NCI-H1436 (cell line): ENCODE measurements at places on chromosomes 11 and 22.

GRCh38 chr11:34585304-34585734 lies 35.6 kb upstream of the EHF start:
- no peak for DNase-seq

- no peak for DNase-seq
Measured at GRCh38 chr11:10376061-10376460, 71.2 kb downstream of the ADM start.

DNA sequence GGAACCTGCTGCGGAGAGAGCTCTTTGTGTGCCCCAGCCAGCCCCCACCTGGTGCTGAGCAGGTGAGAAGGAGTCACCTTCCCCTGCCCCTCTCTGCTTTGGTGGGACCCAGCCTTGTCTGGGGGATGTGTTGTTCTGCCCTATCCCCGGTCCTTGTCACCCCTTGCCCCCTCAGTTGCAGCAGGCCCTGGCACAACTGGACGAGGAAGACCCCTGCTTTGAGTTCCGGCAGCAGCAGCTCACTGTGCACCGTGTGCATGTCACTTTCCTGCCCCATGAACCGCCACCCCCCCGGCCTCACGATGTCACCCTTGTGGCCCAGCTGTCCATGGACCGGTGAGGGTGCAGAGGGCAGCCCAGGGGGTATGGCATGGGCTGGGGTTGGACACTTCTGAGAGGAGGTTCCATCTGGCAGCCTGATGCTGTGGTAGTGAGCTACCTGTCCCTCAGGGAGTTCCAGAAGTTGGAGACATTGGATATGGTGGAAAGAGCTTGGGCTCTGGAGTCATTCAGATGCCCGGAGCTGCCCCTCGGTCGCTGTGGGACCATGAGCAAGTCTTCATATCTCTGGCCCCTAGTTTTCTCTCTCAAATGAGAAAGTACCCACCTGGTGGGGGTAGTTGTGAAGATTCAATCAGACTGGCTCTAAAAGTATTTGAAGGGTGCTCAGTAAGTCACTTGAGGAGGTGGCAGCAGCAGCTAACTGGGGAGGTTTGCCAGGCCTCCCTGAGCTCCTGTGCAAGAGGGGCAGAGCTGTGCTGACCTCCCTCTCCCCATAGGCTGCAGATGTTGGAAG lies 4.3 kb downstream of the LARGE2 start:
- DNase-seq = no peak

DNA sequence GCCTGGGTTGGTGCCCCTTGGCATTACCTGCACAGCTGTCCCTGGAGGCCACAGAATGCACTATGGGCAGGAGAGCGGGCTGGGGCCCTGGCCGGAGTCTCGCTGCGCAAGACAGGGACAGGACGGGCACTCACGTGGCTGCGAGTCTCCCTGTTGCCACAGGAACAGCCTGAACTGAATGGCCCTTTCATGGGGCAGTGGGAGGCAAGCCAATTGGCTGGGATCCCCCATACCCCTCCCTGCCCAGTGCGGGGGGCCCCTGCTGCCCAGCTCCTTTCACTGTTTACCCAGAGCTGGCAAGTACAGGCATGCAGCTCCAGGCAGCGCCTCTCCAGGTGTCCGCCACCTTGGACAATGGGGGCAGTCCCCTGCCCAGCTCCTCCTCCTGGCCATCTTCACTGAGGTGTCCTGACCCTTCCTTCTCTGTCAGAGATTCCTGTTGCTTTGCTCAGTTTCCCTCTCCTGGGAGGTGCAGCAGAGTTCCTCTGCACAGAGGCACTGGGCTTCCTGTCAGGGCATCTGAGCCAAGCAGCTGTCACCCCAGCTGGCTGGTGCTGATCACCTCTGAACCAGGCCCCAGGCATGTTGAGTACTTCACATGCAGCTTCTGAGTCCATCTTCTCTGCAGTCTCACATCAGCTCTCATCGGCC lies 5.2 kb downstream of the USP2 start:
- DNase-seq = no peak

- DNase-seq = no peak
Measured at GRCh38 chr11:116847612-116848011, 10.2 kb upstream of the APOA1 start.

DNA sequence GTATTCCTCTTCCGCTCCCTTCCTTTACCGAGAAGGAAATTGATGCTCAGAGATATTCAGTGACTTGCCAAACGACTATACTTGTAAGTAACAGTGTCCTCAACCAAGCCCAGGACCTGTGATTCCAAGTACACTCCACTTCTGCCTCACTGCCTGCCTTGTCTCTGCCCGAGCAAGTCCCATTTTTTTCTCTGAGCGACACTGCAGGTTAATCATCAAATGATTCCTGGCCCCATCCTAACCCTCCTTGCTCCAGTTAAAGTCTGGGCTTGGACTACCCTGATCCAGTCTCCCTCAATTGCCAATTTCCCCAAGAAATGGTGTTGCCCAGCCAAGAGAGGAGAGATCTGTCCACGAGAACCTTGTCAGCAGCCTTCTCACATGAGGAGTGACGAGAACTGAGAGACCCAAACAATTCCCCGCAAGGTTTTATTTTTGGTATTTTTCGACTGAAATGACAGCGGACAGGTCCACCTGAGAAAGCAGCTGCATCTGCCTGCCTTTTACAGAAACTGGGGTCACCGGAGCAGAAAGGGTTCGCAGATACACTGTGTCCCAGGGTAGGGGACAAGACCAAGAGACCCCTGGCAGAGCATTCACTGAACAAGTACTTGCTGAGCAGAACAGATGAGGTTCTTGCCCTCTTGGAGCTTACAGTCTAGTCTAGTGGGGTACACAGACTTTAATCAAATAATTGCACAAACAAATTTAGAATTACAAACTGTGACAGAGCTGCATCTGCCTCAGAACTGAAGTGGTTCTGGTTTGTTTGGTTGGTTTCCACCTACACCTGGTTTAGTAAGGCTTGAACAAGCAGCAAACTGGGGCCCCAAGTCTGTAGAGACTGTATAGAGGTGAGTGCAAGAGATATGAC lies 11.4 kb downstream of the POU2AF1 start:
- DNase-seq = no peak

DNA sequence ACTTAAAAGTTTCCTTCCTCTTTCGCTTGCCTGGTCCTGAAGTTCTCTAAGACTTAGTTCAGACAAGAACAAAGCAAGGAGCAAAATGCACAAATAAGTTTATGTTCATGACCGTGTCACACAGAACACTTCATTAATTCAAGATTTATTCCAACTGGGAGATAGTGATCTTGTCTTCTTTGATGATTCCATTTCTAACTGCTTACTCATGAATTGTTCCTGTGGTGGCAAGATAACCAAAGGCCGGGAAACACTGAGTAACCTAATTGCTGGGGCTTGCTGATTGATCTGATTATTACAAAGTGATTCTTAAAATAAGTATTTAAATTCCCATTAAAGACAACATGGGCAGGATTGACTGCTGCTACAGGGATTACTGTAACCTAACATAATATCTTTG lies 1462.9 kb upstream of the RAG2 start:
- DNase-seq = no peak

DNA sequence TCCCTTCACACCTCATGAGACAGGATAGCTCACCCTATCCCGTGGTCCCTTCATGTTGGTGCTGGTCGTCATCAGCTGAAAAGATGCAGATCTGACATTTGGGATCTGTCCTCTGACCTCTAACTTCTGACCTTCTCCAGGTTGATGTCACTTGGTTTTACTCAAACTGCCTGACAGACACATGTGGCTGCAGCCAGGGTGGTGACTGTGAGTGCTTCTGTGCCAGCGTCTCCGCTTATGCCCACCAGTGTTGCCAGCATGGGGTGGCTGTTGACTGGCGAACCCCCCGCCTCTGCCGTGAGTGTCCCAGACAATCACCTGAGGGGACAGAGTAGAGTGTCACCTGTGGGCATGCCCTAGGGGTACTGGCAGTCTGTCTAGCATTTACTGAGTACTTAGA lies 49.7 kb downstream of the OTOG start:
- no peak for DNase-seq

DNA sequence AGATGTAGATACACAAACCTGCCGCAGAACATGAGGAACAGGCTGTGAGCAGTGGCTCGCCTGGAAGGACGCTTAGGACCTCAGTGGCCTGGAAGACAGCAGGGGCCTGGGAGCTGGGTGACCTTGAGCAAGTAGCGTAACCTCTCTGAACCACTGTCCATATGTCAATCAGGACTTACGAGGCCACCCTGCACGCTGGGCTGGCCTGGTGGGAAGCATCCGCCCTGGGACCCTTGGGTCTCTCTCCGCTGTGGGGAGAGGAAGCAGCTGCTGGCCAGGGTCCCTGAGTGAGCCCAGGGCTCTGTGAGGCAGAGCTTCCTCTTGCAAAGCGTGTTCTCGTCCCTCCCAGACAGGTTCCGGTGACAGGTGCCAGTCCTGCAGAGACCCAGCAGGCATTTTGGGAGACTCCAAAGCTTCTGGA lies 14.0 kb upstream of the EHD1 start:
- DNase-seq = no peak

GRCh38 chr11:114813189-114813718 lies 134.9 kb downstream of the NXPE2 start:
- no peak for DNase-seq

GRCh38 chr11:94129512-94130297 lies 1.1 kb downstream of the PANX1 start:
- no peak for DNase-seq

DNA sequence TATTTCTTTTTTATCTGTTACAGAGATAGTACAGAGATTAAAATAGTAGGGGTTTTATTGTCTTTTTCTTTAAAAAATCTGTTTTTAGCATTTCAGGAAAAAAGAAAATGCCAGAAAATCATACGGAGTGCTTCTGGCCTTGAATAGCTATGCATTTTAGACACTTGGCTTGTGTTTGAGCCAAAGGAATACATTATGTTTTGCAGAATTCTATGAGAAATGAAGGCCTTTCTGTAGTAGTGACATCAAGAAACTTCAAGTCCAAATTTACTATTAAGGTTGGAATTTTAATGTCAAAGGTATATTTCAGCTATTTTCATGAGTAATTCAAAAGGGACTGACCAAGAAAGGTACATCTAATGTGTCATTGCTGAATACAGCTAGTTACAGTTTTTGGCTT lies 56.3 kb upstream of the DDI1 start:
- no peak for DNase-seq

DNA sequence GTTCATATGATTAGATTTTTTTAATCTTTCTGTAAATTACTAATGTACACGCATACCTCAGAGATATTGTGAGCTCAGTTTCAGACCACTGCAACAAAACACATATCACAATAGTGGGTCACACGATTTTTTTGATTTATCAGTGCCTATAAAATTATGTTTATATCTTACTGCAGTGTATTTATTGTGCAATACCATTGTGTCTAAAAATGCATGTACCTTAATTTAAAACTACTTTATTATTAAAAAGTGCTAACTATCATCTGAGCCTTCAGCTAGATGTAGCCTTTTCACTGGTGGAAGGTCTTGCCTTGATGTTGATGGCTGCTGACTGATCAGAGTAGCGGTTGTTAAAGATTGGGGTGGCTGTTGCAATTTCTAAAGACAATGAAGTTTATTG lies 918.8 kb upstream of the CHORDC1 start:
- no peak for DNase-seq

DNA sequence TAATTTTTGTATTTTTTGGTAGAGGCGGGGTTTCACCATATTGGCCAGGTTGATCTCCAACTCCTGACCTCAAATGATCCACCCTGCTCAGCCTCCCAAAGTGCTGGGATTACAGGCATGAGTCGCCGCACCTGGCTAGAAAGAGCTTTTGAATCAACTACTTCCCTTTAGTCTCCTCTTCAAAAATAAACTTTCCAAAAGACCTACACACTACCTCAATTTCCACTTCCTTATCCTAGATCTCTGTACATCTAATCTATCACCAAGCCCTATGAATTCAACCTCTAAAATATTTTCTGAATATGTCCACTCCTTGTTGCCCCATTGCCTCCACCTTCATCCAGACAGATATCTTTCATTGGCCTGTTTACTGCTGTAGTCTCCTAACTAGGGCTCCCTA lies 13.1 kb upstream of the DDX6 start:
- no peak for DNase-seq

DNA sequence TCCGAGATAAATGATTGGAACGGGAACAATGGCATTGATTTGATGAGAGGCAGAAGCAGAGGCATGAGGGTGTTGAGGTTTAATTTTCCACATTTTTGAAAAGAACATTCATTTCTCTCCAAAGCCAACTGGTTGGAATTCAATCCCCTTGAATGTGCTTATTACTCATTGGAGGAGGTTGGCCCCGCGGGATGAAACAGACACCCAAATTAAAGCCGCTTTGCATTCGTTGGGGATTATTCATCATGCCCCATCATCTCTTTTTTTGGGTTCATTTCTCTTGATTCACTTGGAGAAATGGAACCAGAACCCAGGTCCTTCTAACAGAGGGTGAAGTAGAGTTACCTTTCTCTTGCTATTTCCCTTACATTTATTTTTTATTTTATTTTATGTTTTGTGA lies 47.6 kb upstream of the PARVG start:
- no peak for DNase-seq

DNA sequence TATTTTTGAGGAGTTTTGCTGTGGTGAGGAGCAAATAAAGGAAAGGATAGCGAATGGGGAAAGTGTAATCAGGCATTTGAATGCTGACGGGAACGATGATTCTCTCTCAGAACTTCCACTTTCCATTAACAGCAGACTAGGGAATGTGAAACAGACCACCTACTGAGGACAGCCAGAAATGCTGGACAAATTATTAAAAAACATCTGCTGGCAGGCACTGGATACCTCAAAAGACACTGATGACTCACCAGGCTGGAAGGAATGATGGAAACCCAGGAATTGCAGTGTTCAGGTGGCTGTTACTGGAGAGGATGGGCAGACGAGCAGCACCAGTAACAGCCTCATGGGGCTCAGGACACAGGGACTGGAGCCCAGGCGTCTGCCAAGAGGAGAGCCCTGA lies 33.4 kb downstream of the PLA2G6 start:
- DNase-seq = no peak

DNA sequence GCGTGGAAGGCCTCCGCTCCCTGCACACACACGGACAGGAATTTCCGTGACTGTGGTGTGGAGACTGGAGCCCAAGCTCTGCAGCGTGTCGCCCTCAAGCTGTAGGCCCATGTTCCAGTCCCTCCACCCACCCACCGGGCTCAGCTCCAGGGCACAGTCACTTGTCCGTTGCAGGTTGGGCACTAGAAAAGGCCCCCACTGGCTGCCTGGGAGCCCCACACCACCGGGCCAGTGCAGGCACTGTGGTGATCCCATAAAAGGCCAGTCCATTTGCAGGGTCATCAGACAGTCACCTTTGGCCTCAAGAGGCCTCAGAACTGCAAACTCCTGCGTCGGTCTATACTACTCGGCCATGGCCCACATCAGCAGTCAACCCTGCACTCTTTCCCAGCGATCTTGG lies 16.3 kb downstream of the RAB36 start:
- no peak for DNase-seq
